Activated CD8-positive, alpha-beta memory T cell treated with anti-CD3 and anti-CD28 coated beads, Interleukin-2, amount 50 U/mL, for 4 hours (primary cell): ENCODE measurements at places on chromosomes 5 and 9.
A peak's percentile ranks its signal among the peaks of the same experiment; 100 is the strongest.

DNA sequence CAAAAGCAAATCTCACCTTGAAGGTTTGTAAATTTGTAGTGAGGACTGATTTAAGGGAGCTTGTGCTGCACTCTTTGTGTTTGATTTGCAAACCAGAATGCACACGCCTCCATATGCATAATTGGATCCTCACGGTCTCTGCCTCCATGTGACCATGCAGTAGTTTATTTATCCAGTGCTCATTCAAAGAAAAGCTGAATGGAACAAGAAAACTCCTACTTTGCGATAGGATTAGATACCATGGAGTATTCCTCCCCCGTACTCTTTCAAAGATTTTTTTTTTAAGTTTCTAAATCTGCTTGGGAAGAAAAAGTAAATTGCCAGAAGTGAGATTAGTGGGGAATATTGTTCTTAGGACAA, 290.4 kb upstream of the TUT7 start:
- no peak for DNase-seq

DNA sequence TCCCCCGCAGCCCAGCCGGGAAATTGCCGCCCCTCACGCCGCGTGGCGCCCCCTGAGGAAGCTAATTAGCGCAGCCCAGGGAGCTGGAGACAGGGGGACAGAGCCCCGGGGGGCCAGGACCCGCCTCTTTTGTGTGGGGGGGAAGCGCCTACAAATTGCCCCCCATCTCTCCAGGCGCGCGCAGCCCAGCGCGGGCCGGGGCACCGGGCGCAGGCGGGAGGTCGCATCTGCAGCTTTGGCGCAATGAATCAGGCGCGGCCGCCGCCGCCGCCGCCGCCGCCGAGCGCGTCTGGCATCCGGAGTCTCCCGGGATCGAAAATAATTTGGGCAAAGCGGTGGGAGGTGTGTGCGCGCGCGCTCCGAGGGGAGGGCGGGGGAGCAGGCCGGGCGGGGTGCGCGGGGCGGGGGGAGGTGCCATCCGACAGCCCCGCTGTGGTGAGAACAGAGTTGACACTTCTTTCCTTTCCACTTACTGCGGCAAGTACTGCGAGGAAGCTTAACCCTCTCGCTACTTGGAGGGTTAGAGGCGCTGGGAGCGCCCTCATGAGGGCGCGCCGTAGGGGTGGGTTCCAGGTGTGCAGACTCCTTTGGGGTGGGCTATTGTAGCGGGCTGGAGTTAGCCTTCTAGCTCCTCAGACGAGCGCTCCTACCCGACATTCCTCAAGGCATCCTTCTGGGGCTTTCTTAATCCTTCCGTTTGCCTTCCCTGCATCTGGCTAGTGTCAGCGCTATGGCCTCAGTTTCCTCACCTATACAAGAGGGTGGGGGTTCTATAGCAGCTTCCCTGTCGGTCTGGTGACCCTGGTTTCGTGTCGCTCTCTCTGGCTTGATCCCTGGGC, 63.1 kb downstream of the CXXC5 start:
- peak; percentile 61 for DNase-seq

- DNase-seq, result no peak
These were observed 135.9 kb upstream of the CCDC152 start for GRCh38 chr5:42620579-42621216.

DNA sequence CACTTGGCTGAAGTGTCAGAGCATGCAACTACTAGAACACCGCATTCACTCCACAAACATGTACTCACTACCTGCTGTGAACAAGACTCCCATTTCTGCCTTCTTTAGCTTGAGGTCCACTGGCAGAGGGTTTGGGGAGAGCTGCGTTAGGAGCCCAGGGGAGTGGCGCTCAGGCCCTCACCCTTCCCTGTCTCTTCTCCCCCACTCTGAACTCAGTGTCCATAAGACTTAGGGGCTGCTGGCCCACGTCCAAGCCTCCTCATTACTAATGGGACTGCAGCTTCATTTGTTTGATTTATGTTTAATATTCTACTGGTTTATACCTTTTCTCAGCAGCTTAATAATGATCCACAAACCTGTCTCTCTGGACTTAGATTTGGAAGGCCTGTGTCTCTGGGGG, 70.9 kb downstream of the HSPA4 start:
- no peak for DNase-seq

GRCh38 chr5:174796711-174797192, 72.4 kb downstream of the MSX2 start:
- DNase-seq, result no peak
